Right forelimb (tissue), 1 donor: ENCODE measurements at places on chromosomes 3 and 15.

- DNase-seq, result no peak
These were observed 33.6 kb upstream of the APH1B start for GRCh38 chr15:63243776-63244175.

GRCh38 chr15:58880320-58880719 is 53.2 kb downstream of the SLTM start:
- DNase-seq, result no peak

DNA sequence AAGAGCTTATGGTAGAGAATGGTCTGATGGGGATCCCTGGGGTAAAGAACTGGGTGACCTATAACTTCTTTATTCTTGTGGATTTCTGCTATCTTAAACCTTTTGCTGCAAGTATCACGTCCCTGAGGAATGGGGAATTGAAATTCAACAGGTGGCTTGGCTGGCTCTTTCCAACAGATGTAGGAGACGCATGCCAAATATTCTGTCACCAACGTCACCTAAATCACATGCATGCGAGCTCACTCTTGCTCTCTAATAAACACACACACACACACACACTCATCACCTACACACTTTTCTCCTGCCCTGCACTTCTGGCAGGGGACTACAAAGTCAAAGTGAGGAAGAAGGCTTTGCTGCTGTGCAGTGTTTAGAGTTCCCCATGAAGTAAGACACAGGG is 145.8 kb upstream of the NECTIN3 start:
- DNase-seq, result no peak

DNA sequence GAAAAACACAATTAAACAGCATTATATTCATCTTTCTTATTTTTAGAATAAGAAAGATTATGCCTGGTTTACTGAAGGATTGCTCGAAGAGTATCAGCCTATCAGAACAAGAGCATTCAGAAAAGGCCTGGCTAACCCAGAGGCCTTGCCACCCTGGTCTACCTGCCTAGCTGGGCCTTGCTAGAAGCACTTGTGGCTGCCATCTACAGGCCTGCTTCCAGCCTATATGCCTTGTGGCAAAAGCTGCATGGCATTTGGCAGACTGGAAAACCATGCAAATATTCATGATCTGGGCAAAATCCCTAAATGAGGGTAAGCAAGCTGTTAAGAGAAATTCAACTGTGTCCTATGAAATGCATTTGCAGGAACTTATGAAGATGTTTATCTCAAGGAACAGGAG is 9.3 kb upstream of the ATP13A4 start:
- DNase-seq, result no peak

- no peak for DNase-seq
These were observed 22.0 kb downstream of the SLC7A14 start for GRCh38 chr3:170563712-170564423.
